ENCODE measurements at places on chromosomes 4 and X.

DNA sequence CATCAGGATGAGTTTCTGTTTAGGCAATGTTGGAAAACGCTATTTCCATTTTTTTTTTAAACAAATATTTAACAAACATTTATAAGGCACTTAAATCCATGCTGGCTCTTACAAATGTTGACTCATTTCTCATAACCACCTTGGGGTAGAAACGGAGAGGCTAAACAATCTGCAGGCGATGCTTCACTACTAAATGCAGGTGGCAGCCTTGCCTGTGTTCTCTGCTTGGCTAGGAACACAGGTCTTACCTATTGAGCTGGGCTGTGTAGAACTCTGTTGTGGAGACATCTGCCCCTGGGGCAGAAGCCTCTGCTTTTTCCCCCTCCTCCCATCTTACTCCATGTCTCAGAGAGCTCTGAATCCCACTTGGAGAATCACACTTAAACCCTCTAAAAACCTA is 1.4 kb upstream of the CXCL1 start:
- DNase-seq: no peak

GRCh38 chr4:121053601-121054143 is 18.7 kb downstream of the NDNF start:
- peak; percentile 17 for DNase-seq

- DNase-seq: no peak
These were observed 118.5 kb upstream of the VCX2 start for GRCh38 chrX:8289523-8289922.

- DNase-seq: no peak
These were observed 82.4 kb downstream of the CNGA2 start for GRCh38 chrX:151816934-151817333.

DNA sequence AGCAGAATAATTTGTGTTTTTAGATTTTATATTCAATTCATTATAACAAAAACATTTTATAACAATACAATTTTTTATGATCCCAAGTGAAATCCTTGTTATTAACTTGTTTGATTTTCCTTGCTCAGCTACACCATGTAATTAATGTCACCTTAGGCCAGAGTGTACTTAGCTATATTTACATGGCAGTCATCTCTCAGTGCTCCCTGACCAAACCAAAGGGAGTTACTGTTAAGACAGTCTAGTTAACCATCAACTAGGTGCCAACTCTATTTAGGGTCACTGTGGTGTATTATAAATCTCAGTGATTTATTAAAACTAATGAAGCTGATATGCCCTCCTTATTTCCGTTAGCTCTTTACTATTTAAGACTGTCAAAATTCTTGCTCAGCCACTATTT is 44.4 kb downstream of the CCDC158 start:
- DNase-seq: no peak

DNA sequence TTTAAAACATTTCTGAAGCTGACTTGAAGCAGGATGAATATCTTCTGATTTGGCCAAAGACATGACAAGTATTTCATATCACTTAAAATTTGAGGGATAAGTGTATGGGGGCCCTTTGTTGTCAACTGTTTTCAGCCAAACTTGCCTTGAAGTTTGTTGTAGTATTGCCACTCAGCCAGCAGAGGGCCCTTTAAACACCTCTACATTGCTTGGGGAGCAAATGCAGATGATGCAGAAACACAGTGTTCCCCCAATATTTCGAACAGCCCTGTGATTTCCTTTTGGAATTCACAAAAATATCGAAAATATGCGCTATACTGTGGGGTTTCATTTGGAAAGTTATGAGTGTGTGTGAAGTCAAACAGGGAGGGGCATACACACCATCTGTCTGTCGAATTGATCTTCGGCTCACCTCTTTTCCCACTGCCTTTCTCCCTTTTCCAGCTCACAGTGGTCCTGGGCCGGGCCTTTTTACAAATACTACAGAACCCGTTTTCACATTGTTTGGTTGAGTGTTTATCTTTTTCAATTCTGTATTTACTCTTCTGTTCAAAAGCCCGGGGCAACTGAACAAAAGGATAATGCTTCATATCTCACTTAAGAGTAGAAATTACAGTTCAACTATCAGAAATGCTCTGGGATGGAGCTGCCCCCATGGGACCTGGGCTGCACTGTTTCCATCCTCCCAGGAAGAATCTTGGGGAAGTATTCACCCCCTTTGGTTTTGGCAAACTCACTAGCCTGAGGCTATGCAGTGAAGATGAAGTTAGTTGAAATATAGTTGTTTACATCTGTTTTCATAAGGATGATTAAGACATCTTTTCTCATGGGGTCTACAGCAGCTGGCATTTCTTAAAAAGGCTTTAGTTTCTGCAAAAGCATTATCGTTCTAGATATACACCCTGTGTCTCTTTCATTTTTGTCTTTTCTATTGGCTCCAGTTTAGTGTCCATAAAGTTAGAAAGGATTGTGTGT is 137.6 kb downstream of the EGF start:
- DNase-seq: no peak

DNA sequence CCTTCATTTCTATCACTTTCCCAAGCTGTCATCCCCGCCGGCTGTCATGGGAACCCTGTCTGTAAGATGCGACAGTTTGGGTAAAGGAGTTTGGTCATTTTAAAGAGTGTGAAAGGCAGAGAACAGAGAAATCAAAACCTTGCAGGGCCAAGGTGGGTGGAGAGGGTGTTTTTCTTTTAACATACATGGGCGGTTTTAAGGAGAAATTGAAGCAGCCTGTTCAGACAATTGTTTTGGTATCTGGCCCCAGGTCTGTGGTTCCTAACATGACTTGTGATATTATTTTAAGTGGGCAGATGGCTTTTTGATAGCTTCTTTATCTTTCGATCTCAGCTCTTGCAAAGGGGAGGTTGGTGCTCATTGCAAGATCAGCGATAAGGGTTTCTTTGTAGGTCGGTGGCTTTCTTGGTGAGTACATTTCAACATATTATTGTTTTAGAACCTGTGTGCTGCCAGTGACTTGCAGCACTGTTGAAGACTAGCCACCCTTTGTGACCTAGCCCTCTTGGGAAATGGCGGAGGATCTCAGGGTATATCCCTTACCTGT is 3.7 kb downstream of the PPP1R3F start:
- no peak for DNase-seq

GRCh38 chr4:85778632-85779131 is 303.7 kb downstream of the ARHGAP24 start:
- DNase-seq: no peak
